GDM1 (cell line): ENCODE measurements at places on chromosomes 7 and 10.

DNA sequence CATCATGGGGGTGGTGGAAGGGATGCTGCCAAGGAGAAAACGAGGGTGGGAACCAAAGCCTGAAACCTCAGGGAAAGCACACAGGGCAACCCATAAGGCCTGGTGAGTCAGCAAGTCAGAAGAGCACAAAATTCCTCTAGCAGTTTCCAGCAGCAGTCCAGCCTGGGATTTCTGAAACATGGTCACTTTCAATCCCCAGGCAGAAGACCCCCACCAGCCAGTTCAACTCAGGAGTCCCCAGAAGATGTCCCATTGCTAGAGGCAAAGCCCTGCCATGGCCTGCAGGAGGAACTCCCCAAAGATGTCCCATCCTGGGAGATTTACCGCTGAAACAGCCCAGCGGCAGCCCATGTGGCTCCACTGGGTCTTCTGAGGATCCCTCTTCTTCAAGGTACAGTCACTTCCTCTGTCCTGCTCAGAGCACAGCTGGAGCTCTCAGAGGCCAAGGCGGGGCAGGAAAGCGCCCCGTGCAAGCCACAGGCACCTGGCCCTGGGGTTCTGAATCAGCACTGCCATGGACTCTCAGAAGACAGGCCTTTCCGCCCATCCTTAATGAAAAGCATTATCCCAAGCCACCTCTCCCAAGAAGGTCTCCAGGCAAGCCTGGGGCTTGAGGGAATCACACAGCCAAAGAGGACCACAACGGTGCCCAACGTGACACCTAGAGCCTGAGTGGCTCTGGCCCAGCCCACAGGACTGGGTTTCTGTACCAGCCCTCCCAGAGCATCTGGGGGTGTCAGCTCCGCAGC, 196.9 kb downstream of the GRID1 start:
- no peak for DNase-seq

DNA sequence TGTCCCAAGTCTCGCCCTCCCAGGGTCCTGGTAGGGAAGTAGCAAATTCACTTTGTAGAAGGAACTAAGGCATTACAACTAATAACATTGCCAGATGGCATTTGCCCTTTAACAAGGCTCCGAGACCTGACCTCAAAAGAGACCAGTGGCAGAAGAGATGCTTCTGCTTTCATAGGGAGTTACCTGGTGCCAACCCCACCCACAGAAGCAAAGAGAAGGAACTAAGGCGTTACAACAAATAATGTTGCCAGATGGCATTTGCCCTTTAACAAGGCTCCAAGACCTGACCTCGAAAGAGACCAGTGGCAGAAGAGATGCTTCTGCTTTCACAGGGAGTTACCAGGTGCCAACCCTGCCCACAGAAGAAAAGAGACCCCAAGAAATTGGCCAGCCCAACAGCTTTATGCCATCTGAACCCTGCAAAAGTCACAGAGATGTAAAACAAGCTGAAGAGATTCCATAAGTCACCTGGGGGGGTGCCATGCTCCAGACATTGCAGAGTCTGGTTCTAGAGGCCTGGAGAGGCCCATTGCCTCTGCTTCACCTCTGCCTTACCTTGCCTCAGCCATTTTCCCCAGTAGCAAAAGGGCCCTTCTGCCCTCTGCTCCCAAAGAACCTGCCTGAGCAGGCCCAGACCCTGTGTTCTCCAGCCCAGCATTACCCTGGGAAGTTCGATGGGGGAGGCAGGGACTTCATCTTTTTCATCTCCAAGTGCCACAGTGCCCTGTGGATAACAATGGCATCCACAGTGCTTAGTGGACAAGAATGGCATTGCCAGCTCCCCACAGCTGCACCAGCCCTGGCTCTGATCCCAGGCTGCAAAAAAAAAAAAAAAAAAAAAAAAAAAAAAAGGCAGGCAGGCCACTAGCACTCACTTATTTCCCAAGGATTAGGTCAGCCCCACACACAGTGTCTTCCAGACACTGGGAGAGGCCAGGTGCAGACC, 179.5 kb upstream of the PLXNA4 start:
- DNase-seq, result no peak

- DNase-seq, result no peak
Measured at GRCh38 chr7:152492952-152493351, 57.1 kb upstream of the KMT2C start.

DNA sequence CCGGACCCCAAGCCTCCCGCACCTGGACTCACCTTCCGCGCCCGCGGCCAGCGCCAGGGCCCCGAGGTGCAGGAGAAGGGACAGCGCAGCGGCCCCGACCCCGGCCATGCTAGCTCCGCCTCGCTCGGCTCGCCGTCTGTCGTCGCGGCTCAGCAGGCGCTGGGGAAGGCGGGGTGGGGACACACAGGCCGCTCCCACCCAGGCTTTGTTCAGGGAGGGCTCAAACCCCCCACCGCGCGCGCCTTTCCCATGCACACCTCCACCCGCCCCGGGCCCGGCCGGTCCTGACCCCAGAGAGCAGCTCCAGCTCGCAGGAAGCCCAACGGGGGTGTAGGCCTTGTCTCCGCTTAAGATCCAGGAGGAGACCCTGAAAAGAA, at the start of gene KCP:
KCP (minus strand) TSS at position 141 of the 377 bp plus-strand sequence; CDS start at position 108, 33 bp downstream.
- no peak for DNase-seq

GRCh38 chr10:32005050-32005449, 51.2 kb downstream of the KIF5B start:
- peak; percentile 34 for DNase-seq

GRCh38 chr10:37710831-37711616, 146.4 kb downstream of the ZNF248 start:
- no peak for DNase-seq

DNA sequence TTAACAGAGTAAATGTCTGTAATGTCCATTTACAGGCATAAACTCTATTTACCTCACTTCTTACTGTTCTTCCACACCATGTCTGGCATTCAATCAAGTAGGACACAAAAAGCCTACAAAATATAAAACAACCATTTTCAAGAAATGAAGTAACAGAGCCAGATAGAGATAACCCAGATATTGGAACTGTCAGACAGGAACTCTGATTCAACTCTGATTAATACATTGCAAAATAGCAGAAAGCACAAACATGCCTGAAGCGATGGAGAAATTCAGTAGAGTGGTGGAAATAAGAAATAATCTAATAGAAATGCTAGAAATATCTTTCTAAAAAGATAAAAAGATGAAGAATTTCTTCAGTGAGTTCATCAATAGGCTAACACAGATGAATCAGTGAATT, 964.4 kb downstream of the PCDH15 start:
- no peak for DNase-seq

DNA sequence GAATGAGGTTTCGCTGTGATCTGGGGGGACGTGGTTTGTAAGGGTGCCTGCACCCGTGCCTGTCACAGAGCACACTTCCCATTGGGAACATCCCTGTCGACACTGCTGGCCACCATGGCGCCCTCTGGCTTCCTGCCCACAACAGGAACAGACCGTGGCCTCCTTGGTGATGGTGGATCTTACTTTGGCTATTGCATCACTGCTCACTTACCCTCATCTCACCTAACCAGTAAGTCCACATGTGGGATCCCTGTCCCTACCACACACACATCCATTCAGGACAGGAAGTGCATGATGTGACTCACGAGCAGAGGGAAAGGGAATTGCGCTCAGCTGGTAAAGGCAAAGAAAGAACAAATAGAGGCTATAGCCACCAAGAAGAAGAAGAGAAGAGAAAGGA, 26.2 kb upstream of the SEC61G start:
- no peak for DNase-seq

DNA sequence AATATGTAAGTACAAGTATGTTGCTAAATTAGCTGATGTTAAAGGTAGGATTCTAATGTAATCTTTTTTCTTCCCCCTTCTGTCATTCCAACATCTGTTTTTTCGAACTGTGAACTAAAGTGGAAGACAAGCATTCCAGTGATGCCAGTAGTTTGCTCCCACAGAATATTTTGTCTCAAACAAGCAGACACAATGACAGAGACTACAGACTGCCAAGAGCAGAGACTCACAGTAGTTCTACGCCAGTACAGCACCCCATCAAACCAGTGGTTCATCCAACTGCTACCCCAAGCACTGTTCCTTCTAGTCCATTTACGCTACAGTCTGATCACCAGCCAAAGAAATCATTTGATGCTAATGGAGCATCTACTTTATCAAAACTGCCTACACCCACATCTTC, 62.7 kb downstream of the WAC start:
- no peak for DNase-seq

- no peak for DNase-seq
Measured at GRCh38 chr10:11118686-11119085, 101.0 kb downstream of the CELF2 start.

DNA sequence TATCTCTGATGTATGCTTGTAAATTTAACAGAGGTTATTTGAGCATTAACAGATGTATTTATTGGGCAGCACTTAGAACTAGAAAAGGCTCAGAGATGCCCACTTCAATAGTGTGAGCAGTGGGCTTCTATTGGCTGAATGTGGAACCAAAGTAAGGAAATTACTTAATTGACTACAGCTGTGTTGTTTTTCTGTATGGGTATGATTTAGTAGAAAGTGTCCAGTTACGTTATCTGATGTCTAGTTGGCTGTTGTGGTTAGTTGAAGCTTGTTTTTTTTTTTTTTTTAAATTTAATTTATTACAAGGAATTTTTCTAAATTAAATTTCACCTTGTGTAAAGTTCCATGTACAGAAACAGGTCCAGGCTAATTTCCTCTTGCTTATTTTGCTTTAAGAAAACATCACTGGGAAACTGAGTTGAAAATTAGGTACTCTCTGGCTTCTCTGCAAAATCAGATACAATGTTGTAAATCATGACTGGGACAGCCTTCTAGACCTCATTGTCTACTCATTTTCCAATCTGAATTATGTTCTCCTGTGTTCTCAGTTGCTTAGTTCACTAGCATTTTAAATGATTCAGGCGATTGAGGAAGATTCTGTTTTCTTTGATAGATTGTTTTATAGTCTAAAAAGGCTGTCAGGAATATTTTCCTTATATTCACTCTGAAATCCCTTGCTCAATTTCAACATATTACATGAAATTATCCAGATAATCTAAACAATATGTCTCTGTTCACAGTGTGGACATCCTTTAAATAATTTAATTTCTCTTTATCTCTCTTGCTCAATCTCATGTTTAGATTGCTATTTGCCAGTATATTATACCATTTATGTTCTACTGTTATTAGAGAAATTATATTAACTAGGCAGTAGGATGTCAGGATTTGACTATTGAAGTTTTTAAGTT, 53.0 kb downstream of the PHF14 start:
- no peak for DNase-seq

GRCh38 chr7:167090-167855, 25.1 kb upstream of the FAM20C start:
- DNase-seq, result no peak

DNA sequence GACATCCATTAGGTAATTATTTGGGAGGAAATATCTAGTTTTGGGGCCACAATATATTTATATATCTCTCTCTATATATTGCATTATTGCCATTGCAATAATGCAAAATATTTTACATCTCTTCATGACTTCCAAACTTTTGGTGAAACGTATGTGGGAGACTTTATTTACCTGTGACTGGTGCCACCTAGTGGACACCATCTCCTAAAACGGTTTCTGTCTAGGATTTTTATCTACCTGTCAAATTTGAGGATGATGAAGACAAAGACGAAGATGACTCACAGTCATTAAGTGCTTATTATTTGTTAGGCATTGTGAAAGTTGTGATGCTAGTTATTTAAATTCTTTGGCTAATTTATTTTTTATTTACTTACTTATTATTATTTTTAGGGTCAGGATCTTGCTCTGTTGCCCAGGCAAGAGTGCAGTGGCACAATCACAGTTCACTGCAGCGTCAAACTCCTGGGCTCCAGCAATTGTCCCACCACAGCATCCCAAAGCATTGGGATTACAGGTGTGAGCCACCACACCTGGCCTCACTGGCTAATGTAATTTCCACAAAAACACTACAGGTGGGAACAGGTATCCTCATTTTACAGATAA, 18.7 kb upstream of the CBLL1 start:
- DNase-seq, result peak; percentile 49

- no peak for DNase-seq
Measured at GRCh38 chr10:63430091-63430998, 35.4 kb downstream of the JMJD1C start.

GRCh38 chr7:147711447-147711846, 879.1 kb upstream of the C7orf33 start:
- no peak for DNase-seq

- no peak for DNase-seq
Measured at GRCh38 chr7:6407434-6407833, 40.3 kb downstream of the DAGLB start.

GRCh38 chr7:148241700-148242293, 348.8 kb upstream of the C7orf33 start:
- no peak for DNase-seq

- no peak for DNase-seq
Measured at GRCh38 chr7:98864731-98865453, 4.9 kb downstream of the TMEM130 start.

GRCh38 chr10:6621536-6621935, 41.5 kb upstream of the PRKCQ start:
- no peak for DNase-seq

DNA sequence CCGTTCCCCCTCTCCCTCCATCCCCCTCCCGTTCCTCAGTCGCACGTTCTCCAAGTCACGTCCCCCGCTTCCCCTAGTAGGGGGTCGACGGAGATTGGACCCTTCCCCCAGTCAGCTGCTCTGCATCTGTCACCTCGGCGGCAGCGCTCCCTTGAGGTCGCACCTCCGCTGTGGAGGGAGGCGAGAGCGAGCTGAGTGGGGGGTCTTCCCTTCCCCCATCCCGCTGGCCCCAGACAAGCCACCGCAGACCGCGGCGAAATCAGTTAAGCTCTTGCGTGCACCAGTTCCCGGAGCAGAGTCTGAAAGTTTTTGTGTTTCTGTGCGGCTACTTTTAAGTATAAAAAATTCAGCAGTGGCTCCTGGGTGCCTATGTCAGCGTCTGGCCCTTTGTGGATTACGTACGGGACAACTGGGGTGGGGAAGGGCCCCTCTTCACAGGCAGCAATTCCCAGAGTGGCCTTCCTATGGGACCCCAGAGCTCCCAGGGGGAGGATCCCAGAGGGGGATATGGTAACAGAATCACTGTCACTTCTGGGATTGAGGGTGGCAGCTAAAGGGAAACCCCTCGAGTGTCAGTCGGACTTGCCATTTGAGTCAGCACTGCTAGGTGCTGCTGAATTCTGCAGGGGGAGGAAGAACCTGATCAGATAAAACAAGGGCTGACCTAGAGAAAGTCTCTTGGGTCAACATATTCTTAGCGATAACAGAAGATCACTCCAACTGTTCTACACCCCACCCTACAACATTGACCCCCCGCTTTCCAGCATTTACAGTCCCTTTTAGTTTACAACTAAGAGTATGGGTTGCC, 12.5 kb upstream of the DDIT4 start:
- DNase-seq, result no peak

DNA sequence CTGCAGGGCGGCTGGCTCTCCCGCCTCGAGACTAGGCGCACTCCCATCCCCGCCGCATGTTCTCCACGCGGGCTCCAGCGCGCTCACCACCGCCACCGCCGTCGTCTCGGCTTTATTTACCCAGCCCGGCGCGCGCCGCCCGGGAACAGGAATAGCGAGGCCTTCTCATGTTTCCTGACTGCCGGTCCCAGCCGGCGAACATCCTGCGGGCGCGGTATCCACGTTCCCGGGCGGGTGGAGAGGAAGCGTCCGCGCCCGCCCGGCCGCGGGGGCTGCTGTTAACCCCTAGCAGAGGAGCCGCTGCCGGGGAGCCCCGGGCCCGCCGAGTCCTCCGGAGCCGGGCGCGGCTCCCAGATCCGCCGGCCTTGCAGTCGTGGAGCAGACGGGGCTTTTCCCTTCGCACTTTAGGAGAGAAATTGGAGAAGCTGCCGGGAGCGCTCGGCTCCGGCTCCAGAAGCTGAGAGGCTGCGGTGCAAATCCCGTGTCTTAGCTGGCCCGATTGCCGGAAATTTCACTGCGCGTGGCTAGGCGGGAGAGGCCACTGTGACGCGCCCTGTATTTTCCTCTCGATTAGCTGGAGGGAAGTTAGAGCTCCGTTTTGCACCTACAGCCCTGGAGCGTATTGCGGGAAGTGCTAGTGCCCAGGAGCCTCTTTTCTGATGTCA, at the start of gene MKX:
MKX (minus strand) TSS at position 88 of the 665 bp plus-strand sequence. CDS start 2,404 bp downstream, outside the sequence.
- DNase-seq, result no peak
